ENCODE measurements at places on chromosomes 1 and 21.

DNA sequence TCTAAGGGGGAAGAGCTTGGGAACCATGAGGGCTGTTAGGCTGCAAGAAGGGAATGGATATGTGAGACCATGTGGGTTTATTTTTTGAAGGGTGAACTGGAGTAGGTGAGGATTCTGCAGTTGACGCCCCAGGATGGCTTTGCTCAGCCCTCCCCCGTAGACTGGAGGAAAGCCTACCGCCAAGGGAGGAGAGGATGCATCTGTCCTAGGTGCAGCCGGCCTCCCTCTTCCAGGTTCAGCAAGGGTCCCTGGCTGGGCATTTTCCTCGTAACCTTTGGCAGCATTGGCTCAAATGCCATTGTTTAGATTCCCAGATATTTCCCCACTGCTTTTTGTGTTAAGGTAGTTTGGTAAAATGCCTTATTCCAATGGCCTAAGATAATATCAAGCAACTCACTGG lies 16.6 kb downstream of the TFF3 start:
- no peak for DNase-seq

GRCh38 chr21:32477424-32477745 lies 64.9 kb downstream of the EVA1C start:
- DNase-seq = no peak

GRCh38 chr1:209411491-209411929 lies 172.0 kb upstream of the CAMK1G start:
- DNase-seq = peak; percentile 55

GRCh38 chr1:94917251-94917650 lies 9.7 kb downstream of the CNN3 start:
- no peak for DNase-seq

- no peak for DNase-seq
Measured at GRCh38 chr1:201145132-201145531, 9.1 kb downstream of the TMEM9 start.

DNA sequence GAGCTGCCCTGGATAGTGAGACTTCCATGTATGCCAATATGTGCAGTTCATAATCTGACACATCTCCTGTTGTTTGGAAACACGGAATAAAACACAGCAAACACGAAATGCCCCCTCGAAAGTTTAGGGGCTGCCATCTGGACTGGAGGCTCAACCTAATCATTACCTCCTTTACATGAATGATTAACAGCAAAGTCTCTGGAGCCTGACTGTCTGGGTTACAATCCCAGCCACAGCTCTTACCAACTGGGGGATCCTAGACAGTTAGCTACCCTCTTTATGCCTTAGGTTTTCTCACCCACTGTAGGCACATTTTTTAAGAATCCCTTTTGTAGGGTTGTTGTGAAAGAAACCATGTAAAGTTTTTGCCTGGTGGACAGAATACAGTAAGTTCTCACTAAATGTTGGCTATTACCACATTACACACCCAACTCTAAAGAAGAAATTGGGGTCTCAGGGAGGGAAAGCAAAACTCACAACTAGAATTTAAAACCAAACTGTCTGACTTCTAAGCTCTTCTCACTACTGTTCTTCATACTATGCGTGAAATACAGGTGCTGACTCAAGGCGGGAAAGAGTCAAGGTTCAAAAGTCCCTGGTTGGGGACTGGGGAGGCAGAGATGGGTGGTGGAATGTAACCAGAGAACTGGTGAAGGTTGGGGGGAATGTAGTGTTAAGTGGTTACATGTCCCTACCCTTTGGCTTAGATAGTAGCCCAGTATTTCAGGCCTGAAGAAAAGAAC lies 24.2 kb downstream of the CYP4A22 start:
- DNase-seq = no peak

GRCh38 chr1:97603218-97603617 lies 317.6 kb downstream of the DPYD start:
- DNase-seq = no peak

- peak; percentile 20 for DNase-seq
Measured at GRCh38 chr1:52904927-52905698, 16.4 kb downstream of the ECHDC2 start.

DNA sequence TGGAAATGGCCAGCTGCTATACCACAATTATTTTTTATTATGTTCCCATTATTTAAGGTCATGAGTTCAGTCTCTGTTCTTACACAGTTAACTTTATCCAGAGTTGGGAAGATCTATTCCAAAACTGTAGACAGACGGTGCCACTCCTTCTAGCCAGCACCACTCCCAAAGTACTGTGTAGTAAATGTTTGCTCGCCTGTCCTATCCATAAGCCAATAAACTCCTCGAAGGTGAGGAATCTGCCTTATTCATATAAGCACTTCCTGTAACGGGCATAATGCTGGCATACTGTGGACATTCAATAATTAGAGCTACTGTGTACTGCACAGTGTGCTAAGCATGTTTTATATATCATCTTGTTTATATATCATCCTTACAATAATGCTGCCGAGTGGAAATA lies 26.1 kb upstream of the STMN1 start:
- DNase-seq = no peak

- DNase-seq = no peak
Measured at GRCh38 chr1:217149791-217150190, 426.6 kb upstream of the ESRRG start.

GRCh38 chr1:65001231-65001792 lies 35.0 kb upstream of the JAK1 start:
- DNase-seq = peak; percentile 95

DNA sequence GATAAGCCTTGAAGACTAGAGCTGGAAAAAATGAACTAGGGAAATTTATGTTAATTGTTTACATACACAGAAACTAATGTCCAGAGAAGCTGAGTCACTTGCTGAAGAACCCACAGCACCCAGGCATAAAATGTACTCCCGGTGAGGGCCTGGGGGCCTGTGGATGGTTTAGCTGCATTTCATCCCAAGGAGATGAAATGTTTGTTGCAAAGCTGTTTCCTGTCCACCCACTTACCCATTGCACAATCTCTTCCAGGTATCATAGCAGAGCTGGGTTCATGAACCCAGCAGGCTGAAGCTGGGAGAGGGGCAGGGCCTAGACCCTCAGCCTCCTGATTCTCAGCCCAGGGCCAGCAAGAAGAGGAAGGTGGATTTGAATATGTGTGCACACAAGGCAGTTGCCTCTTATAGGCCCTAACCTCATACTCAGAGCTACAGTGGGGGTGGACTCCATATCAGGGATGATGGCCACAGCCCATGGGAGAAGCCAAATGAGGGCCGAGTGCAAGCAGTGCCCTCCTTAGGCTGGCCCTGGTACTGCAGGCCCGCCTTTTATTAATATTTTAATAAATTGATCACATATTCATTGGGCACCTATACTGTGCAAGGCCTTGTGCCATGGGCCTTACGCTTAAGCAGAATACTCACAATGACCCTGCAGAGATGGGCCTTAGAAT lies 110.8 kb downstream of the LACTBL1 start:
- peak; percentile 68 for DNase-seq

Data from cardiac fibroblast (primary cell).